ENCODE measurements at places on chromosomes 7 and 10.

DNA sequence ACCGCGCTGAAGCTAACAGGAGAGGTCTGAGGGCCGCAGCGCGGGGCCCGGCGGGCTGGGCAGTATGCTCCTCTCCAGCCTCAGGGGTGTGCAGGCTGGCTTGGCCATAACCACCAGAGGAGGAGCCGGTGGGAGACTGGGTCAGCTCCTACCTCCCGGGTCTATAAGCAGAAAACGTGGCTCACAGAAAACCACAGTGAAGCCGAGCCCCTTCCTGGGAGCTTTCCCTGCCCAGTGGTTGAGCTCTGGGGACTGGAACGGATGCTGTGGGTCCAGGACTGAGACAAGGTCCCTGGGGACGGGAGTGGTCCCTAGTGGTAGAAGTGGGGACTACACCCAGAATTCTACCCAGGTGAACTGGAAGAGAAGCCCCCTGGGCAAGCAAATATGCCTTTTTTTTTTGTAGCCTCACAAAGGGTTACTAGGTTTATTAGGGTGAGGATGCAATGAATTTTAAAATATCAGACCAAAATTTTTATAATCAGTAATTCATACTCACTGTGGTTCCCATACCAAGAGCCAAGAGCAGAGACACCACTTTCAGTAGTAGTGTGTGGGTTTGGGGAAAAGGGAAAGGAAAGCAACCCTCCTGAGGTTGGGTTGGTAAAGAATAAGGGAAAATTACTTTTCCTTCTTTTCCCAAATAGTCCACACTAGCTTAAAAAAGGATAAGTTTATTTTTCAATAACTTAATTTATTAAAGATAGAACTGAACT, 67.9 kb upstream of the PRKCQ start:
- DNase-seq: peak; percentile 52

DNA sequence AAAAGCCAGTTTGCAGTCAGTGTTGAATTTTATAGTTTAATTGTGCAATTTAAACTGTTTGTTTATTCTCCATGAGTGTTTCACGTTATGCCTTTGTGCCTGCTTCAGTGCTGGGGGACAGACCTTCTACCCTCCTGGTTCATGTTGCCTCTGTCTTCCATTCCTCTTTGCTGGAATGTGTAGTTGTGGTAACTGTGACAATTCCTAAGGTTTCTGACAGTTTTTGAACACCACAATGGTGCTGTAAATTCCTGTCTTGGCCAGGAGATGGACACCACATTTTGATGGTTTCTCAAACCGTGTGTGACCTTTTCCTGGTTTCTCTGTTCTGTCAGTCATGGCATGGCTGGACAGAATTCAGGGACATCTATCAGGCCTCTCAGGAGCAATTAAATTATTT, 201.7 kb downstream of the BICC1 start:
- DNase-seq: no peak

DNA sequence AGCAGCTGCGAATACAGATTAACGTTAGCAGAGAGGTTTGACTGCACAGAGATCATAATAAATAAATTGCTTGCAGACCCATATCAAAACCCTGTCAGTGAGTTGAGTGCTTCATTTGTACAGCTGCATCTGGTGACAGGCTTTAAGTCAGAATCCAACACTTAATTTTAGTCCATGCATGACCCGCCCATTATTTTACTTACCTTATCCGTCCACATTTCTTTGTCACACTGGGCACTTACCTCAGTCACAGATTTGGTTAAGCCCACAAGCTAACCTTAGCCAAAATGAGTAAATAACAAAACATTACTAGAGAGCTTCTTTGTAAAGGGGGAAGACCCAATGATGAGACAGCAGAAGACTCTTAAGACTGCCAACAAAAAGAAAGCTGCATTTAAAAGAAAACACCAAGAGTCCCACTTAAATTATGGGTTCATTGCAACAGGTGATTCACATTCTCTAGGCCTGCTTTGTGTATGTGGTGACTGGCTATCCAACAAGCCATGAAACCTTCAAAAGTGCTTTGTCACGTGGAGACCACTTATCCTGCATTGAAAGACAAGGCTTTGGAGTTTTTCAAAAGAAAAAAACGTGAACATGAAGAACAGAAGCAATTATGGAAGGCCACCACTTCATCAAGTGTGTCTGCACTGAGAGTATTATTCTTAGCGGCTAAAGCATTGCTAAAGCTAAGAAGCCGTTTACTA, 32.2 kb downstream of the PHTF2 start:
- DNase-seq: no peak

- DNase-seq: peak; percentile 17
Observed at GRCh38 chr7:50660040-50660829, 95.0 kb upstream of the DDC start.
